Fibroblast of lung (primary cell): ENCODE measurements at places on chromosomes 2 and 18. TPM values are rescaled to one million over a fixed set of nuclear protein-coding genes. Genes with fewer than 3 reads are reported as not detected.

Gene FECH
- polyA plus RNA-seq = 44.4 and 52.7 TPM in 2 replicates

Gene ANKRD30B
- polyA plus RNA-seq = 0.10 TPM in 1 of 2 replicates, not detected in the other

Gene NUP35
- polyA plus RNA-seq = 10.0 and 15.1 TPM in 2 replicates

Gene ARHGEF33
- 0.10 and 0.52 TPM in 2 replicates for polyA plus RNA-seq

Gene SLC16A14
- 1.8 and 1.9 TPM in 2 replicates for polyA plus RNA-seq

Gene HOXD13
- polyA plus RNA-seq = not detected in 2 replicates

Gene C2orf92
- polyA plus RNA-seq = 0.41 and 1.1 TPM in 2 replicates

DNA sequence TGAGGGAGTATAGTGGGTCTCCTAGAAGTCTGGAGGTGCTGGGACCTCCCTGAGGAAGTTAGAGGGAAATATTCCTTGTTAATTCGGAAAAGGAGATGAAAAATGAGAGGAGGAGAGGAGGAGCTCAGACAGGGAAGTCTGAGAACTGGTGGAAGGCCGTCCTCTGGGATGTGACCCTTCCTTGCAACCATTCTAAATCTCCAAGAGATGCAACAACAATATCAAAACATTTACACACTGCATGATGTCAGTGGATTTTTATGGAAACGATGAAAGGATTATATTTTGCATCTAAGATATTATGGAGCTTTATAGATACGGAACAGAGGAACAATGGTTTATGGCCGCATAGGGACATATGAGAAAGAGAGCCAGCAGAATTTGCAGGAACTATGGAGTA lies 49.8 kb upstream of the COBLL1 start:
- no peak overlapping the region for H3K27ac ChIP-seq
- DNase-seq = no peak
- H3K36me3 ChIP-seq = no peaks in the 10 kb centered on the region
- H3K4me1 ChIP-seq = no peaks in the 10 kb centered on the region

- no peak overlapping the region for H3K27ac ChIP-seq
- no peaks in the 10 kb centered on the region for H3K36me3 ChIP-seq
- no peak overlapping the region for H3K4me3 ChIP-seq
- DNase-seq = peak; percentile 47
These were observed 12.2 kb downstream of the KANSL3 start for GRCh38 chr2:96625571-96626552.

DNA sequence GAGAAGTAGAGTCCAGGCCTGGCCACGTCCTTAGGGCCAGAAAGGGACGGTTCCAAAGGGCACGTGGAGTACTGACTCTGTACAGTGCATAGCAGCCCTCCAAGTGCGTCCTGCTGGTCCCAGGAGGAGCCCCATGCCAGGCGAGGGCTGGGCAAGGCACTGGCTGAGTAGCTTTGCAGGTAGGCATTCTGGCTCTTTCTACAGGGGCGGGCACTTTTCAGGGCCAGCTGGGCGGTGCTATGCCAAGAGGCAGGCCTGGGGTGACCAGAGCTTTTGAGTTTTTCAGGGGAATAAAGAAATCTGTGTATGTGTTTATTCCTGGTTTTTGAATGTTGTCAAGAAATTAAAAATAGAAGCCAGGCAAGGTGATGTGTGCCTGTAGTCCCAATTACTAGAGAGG lies 15.4 kb upstream of the GLI2 start:
- no peak for DNase-seq
- peaks cover 11% of the 10 kb centered on the region for H3K4me1 ChIP-seq
- H3K4me3 ChIP-seq = no peak overlapping the region
- no peak overlapping the region for H3K27ac ChIP-seq

DNA sequence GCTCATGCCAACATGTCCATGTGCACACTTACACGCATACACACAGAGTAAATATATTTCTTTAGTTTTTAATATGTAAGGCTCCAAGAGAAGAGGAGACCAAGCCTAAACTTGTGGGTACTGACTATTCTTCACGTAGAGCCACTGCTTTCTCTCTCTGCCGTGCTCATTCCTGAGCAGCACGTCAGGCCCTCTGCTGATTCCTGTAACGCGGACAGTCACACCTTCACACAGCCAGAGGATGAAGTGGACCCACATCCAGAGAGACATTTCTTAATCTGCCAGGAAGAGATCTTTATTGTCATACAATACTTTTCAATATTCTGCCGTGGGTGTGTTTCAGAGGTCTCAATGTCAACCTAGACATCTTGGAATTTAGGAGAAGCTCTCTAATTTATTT lies 560.7 kb downstream of the STK39 start:
- H3K4me1 ChIP-seq = no peaks in the 10 kb centered on the region
- H3K27me3 ChIP-seq = no peaks in the 10 kb centered on the region
- no peak overlapping the region for H3K4me3 ChIP-seq
- no peak overlapping the region for H3K27ac ChIP-seq

DNA sequence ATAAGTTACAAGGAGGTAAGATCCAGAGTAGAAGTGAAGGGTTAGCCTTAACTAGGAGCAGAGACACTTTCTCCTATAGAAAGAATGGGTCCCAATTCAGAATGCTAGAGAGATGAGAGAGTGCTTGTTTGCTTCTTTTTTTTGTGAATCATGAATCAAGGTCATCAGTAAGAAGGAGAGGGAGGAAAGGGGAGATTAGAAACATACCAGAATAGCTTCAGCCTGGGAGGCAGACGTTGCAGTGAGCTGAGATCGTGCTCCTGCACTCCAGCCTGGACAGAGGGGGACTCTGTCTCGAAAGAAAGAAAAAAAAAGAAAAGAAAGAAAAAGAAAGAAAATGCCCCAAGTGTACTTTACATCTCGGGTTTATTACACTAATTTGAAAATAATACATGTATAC lies 55.8 kb upstream of the SLC35F5 start:
- H3K36me3 ChIP-seq = no peaks in the 10 kb centered on the region
- H3K27ac ChIP-seq = no peak overlapping the region

DNA sequence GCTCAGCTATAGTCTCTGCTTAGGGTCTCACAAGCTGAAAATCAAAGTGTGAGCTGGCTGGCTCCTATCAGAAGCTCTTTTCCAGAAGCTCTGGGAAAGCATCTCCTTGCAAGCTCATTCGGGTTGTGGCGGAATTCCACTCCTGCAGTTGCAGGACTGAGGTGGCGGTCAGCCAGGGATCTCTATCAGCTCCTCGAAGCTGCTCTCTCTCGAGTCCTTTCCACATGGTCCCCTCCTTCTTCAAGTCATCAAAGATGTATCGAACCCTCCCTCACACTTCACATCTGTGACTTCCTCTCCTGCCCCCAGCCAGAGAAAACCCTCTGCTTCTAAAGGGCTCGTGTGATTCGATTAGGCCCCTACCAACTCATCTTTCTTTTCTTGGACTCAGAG lies 141.7 kb downstream of the ZFP36L2 start:
- H3K4me3 ChIP-seq = no peak overlapping the region
- peak overlapping the region; percentile 92 for H3K27ac ChIP-seq
- no peaks in the 10 kb centered on the region for H3K36me3 ChIP-seq
- H3K27me3 ChIP-seq = no peaks in the 10 kb centered on the region

- no peaks in the 10 kb centered on the region for H3K27me3 ChIP-seq
- H3K27ac ChIP-seq = peak overlapping the region; percentile 63
- H3K36me3 ChIP-seq = peaks cover 36% of the 10 kb centered on the region
- peaks cover 40% of the 10 kb centered on the region for H3K4me1 ChIP-seq
- peak; percentile 39 for DNase-seq
These were observed 8.1 kb downstream of the LBH start for GRCh38 chr2:30239308-30239985.

- no peak overlapping the region for H3K27ac ChIP-seq
- H3K4me3 ChIP-seq = no peak overlapping the region
- no peak for DNase-seq
- peaks cover 3% of the 10 kb centered on the region for H3K4me1 ChIP-seq
- H3K27me3 ChIP-seq = no peaks in the 10 kb centered on the region
These were observed 65.9 kb upstream of the RPL31 start for GRCh38 chr2:100936070-100936741.

- no peaks in the 10 kb centered on the region for H3K36me3 ChIP-seq
- H3K27ac ChIP-seq = no peak overlapping the region
- no peaks in the 10 kb centered on the region for H3K27me3 ChIP-seq
- no peak overlapping the region for H3K4me3 ChIP-seq
These were observed 11.7 kb upstream of the NAPG start for GRCh38 chr18:10514082-10514481.

DNA sequence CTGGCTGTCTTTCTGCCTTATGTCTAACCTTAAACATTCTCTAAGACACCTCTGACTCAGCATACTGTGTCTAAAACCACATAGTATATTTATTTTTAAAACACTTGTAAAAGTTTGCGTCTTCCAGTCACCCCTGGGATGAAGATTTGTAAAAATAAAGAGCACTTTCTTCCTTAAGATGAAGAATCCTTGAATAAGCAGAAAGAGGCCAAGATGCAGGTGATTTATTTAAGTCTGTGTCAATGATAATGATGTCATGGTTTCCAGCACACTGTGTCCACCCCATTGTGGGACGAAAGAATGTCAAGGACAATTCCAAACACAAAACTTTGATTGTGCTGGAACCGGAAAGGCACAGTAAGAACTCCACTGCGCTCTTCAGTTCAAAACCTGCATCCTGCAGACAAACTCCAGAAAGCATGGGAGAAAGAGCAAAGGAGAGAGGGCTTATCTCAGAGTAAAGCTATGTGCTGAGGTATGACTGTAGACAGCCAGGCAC lies 92.9 kb downstream of the ZEB2 start:
- no peak overlapping the region for H3K4me3 ChIP-seq
- peaks cover 22% of the 10 kb centered on the region for H3K4me1 ChIP-seq
- H3K36me3 ChIP-seq = peaks cover 3% of the 10 kb centered on the region

DNA sequence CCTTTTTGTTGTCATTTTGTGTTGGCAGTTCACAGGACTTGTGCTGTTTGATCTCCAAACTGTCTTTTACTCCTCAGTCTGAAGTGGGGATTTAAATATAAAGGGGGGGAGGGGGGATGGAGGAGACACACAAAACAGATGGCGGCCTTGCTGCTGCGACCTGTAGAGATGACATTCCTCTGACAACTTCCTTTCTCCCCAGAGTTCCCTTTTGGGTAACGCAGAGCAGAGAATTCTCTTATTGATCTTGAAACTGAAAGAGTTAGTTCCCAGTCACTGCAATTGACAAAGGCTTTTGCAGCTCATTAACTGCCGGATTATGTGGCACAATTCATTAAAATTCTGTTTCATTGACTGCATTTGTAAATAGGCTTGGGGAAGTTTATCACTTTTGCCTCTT lies 279.3 kb downstream of the TSN start:
- no peaks in the 10 kb centered on the region for H3K27me3 ChIP-seq
- no peak for DNase-seq
- H3K4me3 ChIP-seq = no peak overlapping the region
- no peaks in the 10 kb centered on the region for H3K36me3 ChIP-seq
- H3K4me1 ChIP-seq = no peaks in the 10 kb centered on the region

- H3K27ac ChIP-seq = peak overlapping the region; percentile 46
- H3K36me3 ChIP-seq = peaks cover 13% of the 10 kb centered on the region
- H3K27me3 ChIP-seq = no peaks in the 10 kb centered on the region
- no peak for DNase-seq
These were observed 4.3 kb downstream of the MYL12A start for GRCh38 chr18:3251963-3252277.

DNA sequence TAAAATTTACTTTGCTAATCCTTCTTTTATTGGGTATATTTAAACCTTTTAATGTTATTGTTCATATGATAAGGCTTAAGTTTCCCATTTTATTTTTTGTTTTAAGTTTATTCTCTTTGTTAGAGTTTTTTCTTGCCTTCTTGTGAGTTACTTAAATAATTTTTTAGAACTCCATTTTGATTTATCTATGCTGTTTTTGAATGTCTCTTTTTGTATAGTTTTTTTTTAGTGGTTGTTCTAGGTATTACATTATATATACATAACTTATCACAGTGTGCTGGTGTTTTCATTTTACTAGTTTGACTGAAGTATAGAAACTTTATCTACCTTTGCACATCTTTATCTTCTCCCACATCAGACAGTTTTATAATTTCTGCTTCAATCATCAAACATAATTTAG lies 49.4 kb upstream of the TGFA start:
- no peaks in the 10 kb centered on the region for H3K4me1 ChIP-seq
- no peak overlapping the region for H3K4me3 ChIP-seq
- no peak for DNase-seq

DNA sequence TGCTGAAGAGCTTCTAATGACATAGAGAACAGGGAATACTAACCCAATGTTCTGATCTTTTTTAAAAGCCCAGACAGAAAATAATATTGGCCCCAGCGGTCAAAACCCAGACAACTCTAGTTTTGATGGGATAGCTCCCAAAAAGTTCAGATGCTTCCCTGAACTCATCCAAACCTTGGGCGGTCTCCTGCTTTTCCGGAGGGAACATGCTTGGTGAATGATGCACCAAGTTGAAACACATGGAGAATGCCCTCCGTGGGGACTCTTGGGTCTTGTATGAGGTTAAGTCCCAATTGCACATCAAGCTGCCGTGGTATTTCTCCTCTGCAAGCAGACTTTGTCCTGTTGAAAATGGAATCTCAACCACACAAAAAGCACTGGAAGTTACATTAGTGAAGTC lies 120.7 kb upstream of the CTAGE1 start:
- no peak overlapping the region for H3K4me3 ChIP-seq
- H3K36me3 ChIP-seq = no peaks in the 10 kb centered on the region
- no peak overlapping the region for H3K27ac ChIP-seq
- peak; percentile 32 for DNase-seq
- H3K4me1 ChIP-seq = peaks cover 2% of the 10 kb centered on the region

DNA sequence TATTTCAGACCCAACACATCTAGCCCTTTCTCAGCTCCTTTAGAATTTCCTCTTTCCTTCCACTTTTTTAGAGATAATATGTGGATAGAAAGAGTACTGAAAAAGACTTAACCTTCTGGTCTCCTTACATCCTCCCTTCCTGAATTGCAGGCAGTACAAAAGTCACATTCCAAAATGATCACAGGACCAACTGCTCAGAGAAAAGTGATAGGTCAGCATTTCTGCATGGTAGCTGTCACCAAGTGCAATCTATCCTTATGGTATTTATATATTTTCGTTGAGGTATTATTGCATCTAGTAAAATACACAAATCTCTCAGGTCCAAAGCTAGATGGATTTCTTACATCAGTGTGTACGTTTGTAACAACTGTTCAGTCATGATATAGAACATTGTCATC lies 427.5 kb downstream of the LPIN1 start:
- no peaks in the 10 kb centered on the region for H3K36me3 ChIP-seq
- H3K4me1 ChIP-seq = peaks cover 25% of the 10 kb centered on the region
- no peaks in the 10 kb centered on the region for H3K27me3 ChIP-seq
- H3K4me3 ChIP-seq = no peak overlapping the region
- no peak for DNase-seq
- H3K27ac ChIP-seq = no peak overlapping the region

DNA sequence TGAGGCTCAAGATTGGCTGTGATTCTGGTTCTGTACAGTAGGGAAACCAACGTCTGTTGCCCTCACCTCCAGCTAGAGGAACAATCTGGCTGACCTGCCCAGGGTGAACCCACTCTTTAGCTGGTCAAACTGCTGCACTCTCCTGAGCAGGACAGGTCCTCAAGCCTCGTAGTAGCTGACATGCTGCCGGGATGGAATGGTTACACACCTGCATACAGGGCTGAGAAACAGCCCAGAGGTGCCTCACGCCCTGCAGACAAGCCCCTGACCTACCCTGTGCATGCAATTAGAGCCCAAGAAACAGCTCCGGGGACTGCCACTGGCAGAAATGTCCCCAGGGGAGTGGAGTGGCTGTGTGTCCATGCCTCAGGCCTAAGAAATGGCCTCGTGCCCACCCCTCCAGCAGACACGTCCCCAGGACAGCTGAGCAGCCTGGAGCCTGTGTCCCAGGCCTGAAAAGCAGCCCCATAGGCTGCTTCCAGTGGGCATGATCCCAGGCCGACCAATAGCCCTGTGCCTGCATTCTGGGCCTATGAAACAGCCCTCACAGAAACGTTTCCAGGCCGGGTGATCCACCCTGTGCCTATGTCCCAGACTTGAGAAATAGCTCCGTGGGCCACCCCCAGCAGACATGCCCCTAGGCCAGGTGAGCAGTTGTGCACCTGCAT lies 25.4 kb downstream of the BOLL start:
- H3K4me1 ChIP-seq = no peaks in the 10 kb centered on the region
- no peaks in the 10 kb centered on the region for H3K27me3 ChIP-seq
- H3K27ac ChIP-seq = no peak overlapping the region
- no peaks in the 10 kb centered on the region for H3K36me3 ChIP-seq
